Suppressor macrophage treated with lipopolysaccharide for 1 hour (primary cell): ENCODE measurements at places on chromosomes 2 and 18.

DNA sequence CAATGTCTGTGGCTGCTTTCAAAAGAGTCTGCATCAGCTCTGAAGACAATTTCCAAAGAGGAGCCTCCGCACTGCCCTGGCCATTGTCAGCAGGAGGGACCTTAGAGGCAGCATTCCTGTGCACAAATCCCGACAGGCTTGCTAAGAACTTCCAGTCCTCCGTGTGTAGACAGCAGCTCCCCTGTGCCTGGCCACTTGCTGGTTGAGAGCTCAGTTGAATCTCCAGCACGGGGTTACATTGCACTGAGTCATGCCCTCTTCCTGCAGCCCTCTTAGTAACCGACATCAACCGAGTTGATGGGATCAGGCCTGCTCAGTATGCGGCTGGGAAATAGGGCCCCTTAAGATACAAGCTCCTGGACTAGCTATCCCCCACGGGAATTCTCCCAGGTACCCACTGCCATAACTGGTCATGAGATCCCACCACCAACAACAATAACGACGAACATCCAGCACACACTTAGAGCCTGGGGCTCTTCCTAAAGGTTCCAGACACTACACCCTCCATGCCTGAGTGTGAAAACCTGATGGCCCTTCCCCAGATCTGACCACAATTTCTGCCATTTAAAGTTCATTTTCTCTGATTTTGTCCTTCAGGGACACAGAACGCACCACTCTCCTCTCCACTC is 12.0 kb downstream of the ATP6V1B1 start:
- peak; percentile 29 for DNase-seq

- no peak for DNase-seq
Observed at GRCh38 chr2:180776921-180777320, 203.5 kb upstream of the UBE2E3 start.

DNA sequence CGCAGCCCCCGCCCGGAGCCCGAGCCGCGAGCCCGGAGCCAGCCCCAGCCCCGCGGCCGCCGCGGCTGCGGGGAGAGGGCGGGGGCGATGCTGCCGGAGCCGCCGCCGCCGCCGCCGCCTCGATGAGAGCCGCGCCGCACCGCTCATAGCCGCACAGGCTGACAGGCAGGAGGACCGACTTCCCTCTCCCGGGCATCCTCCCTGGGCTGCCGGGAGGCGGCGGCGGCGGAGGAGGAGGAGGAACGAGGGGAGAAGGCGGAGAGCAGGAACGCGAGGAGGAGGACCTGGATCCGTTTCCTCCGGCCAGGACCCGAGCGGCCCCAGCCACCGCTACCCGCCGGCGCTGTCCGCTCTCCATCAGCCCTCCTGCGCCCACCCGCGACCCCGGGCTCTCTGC is 370 bp downstream of the KLHL29 start:
- peak; percentile 70 for DNase-seq

DNA sequence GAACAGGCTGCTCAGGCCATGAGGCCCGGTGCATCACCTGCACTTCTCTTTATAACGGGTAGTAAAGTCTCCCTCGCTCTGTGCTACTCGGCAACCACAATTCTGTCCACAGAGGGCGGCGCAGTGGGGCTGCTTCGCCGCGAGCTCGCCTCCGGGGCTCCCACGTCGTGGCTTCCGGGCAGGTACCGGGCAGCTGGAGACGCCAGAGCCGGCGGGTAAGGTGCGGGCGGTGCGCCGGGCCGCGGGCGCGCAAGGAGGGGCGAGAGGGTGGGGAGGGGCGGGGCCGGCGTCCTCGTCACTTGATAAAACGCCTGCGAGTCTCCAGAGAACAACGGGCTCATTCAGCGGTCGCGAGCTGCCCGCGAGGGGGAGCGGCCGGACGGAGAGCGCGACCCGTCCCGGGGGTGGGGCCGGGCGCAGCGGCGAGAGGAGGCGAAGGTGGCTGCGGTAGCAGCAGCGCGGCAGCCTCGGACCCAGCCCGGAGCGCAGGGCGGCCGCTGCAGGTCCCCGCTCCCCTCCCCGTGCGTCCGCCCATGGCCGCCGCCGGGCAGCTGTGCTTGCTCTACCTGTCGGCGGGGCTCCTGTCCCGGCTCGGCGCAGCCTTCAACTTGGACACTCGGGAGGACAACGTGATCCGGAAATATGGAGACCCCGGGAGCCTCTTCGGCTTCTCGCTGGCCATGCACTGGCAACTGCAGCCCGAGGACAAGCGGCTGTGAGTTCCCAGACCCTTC is at the start of gene ITGA6:
TSS of gene ITGA6 (plus strand) at position 331 of the 734 bp plus-strand sequence.
- peak; percentile 86 for DNase-seq

DNA sequence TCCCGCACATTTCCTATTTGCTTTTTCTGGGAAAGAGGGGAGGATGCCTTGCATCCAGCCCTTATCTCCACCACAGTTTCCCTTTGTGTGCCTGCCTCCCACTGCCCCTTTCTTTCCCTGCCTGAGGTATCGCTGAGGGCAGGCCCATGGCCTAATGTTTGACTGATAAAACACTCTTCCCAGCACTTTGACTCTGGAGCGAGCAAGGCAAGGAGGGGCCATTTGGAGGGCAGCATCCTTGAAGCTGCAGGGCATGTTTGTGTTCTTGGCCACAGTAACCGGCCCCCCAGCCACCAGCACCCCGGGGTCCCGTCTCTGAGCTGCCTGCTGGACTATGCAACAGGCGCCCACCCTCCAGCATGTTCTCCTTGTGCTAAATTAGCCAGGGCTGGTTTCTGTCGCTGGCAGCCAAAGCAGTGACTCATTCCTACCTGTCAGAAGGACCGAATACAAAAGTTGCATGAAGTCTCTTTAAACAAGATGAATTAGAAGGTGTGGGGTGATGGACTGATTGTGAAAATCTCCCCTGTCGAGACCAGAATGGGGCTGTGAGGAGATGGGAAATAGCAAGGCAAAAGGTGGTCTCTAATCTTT is 50.7 kb downstream of the BCL2L11 start:
- no peak for DNase-seq

DNA sequence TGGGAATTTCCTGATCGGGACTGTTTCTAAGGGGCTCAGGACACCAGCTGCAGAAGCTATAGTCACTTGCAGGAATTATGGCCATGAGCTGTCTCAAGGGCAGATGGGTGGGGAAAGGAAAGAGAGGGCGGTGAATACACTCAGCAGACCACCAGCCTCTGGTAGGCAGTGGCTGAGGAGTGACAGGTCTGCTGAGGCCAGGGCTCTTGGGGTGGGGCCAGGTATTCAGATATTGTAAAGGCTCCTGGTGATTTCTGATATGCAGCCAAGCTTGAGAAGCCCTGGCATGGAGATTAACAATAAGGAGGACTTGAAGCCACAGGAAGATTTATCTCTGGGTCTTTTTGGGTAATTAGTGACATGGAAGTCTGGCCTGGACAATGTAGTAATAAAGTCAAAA is 145.3 kb upstream of the AQP4 start:
- no peak for DNase-seq

DNA sequence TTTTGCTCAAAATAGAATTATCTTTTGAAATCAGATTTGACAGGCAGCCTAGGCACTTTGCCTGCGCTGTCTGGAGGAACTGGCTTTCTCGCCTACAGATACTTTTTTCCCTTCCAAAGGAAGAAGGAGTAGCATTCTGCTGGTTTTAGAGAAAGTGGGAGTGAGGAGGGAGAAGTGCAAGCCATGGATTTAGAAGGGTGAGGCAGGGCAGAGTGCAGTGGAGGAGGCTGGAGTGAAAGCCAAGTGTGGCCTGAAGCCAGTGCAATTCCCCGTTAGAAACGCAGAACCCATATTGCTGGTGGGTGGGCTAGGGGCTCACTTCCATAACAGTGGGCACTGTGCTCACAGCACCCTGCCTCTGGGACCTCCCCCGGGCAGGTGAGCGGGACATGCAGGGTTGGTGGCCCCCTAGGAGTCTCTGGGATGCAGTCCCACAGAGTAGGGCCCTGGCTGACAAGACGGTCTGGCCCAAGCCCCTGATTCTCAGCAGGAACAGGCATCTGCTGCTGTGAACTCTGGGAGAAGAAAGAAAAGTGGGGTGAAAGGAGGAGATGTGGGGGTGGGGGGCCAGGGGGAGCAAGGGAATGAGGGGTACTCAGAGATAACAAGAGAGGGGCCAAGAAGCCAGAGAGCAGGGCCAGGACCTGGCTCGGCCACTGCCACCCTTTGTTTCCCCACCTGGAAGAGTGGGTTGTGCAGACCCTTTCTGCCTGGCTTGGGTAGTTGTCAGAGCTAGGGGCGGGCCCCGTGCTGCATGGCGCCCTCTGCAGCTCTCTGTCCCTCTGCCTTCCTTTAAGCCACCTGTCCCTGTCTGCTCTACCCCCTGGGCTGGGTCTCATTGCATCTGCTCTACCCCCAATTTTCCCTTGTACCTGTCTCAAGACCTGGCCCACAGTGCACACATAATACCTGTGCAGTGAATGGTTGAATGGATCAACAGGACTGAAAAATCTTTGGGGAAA is 273.5 kb upstream of the HS6ST1 start:
- DNase-seq: no peak

GRCh38 chr2:72993147-72993932 is 76.0 kb downstream of the EMX1 start:
- DNase-seq: peak; percentile 61

GRCh38 chr2:201298462-201299052 is 38.2 kb downstream of the CASP8 start:
- DNase-seq: no peak

DNA sequence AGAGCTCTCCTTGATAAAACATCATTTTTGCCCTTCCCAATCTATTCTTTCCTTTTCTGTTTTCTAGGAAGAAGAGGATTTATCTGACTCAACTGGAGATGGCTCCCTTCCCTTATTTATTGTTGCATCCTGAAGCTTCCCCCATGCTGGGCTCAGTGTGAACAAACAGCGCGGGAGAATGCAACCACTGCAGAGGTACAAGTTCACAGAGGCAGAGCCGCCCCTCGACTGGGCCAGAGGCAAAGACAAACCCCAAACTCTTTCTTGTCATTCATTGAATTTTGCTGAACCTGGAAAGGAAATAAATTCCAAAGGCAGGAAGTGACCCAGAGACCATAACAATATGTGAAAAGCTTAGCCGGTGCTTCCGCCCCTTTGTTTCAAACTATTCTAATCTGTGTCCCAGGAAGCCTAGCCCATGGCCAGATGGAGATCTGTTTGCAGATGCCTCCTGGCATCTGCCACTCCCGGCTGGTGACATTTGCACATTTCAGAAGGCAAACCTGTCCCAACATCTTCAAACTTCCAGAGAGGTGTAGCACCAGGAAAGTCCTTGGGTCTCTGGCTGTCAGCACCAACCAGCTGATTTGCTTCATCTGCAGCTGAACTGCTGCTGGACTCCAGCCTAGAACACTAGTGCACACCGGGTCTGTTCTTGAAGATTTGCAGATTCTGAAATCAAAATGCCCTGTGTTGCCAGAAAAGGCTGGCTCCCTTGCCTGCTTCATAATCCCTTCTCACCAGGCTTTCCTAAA is 79.4 kb upstream of the MAP4K3 start:
- no peak for DNase-seq

DNA sequence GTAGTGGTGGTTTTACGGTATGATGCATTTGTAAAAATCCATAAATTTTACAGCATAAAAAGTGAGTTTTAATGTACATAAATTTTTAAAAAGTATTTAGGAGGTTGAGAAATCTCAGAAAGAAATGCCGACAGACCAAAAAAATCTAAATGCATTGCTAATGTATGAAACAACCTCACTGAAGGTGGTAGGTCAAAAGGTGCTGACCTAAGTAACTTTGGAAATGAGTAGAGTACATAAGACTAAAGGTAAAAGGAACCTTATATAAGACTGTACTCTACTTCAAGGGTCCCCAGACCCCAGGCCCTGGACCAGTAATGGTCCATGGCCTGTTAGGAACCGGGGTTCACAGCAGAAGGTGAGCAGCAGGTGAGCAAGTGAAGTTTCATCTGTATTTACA is 163.4 kb downstream of the COL6A3 start:
- no peak for DNase-seq

DNA sequence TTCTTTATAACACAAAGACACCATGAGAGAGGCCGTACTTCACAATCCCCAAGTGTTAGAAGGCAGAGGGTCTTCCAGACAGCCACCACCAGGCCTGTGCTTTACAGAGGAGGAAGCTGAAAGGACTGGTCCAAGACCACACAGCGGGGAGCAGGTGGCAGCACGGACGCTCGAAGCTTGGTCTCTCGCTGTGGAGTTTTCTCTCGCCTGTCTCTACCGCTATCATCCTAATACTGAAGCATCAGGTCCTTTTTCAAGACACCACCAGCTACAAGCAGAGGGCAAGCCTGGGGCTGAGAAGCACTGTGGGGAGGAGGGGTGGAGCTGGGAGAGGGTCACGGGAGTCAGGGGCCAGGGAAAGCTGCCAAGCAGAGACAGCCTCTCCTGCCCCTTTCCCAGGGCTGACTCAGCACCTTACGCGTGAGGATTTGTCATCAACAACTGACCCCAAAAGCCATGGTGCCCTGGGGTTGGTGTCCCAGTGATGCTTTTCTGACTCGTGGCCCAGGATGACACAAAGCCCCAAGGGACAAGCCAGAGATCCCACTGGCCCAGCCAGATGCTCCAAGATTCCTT is 31.9 kb upstream of the FOSL2 start:
- peak; percentile 96 for DNase-seq

DNA sequence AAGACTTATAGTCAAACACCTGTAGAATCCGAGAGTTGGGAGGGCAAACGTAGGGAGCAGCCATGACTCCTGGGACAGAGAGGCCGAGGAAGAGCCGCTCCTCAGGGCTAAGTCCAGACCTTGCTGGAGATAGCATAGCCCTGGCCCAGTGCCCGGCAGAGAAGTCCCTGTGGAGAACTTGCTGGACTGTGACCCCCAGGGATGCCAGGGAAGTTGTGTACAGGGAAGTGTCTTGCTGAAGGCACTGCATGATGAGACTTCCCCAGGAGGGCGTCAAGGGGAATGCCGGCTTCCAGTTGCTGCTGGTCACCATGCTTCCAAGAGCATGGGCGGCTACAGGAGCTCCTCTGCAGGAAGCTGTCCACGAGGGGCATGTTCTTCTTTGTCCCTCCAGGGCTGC is 8.6 kb upstream of the CNDP1 start:
- DNase-seq: peak; percentile 41

DNA sequence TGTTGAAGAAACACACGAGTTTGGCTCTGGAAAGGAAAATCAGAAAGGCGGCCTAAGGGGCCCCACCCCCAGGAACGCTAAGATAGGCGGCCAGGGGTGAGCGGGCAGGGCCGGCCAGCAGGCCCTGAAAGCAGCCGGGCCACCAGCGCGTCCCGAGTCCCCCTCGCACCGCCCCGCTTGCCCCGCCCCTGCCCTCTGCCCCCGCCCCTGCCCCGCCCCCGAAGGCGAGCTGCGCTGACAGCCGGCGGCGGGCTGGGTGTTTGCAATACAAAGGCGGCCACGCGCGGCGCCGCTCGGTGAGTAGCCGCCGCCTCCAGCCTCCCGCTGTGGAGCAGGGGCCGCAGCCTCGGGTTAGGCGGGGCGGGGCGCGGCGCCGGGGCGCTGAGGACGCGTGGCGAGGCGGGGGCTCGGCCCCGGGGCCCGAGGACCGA is at the start of gene LPIN1:
TSS of gene LPIN1 (plus strand) at position 257 of the 431 bp plus-strand sequence. CDS start 18,910 bp downstream, outside the sequence.
- peak; percentile 98 for DNase-seq

DNA sequence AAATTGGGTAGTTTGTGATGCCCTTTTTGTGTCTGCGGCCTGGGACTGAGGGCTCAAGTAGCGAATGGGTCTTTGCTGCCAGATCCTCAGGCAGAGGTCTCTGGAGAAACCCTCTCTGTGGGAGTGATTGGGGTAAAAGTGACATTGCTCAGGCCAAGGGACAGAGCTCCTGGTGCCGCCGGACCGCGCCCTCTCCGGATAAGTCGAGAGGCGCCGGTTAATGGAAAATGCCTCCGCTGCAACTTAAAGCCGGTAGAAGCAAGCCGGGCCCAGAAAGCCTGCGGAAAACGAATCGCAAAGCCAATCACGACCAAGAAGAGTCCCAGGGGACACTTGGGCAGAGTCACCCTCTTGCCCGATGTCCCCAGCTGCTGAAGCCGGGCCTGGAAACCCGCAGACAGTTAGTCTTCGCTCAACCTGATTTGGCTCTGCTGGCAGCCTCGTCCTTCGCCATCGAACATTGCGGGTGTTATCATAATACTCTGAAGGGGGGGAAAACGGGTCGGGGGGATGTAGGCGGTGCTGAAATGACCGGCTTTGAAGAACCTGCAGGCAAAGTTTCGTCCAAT is 352 bp upstream of the HOXD12 start:
- no peak for DNase-seq
